Caco-2 (cell line): ENCODE measurements at places on chromosomes 3 and 15. TPM values are rescaled to one million over a fixed set of nuclear protein-coding genes. Genes with fewer than 3 reads are reported as not detected.
A peak's percentile ranks its signal among the peaks of the same experiment; 100 is the strongest.

GALNT15 gene
- total RNA-seq = not detected in 2 replicates

DNA sequence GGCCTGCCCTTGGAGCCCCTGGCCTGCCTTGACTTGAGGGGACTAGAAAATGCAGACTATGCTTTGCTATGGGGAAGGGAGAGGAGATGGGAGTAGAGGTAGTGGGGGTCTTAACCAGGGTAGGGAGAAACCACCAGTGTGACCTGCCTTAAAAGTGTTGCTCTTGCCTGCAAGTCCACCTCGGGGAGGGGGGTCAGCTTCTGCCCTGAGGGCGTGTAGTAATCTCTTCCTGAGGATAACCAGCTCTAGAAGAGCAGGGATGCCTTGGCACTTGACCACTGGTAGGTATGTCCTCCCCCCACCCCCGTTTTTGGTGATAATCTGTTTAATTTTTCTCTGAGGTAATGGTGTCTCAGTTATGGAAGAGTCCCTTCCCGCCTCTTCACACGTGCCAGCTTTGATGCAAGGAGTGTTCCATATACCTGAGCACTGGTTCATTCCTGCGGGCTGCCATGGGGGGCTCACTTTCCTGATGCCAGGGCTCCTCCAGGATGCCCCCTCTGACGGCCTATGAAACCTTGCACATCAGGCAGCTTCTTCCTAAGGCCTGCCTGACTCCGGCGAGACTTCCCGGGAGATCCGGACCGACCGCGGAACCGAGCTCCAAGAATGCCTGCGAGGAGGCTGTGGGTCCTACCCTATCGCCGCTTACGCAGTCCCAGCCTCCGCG is 780 bp upstream of the P4HTM start:
- H3K4me1 ChIP-seq = peaks cover 13% of the 10 kb centered on the region
- H3K27ac ChIP-seq = peak overlapping the region; percentile 98
- no peaks in the 10 kb centered on the region for H3K27me3 ChIP-seq

ELL3 gene
- 0.18 TPM in 1 of 2 replicates, not detected in the other for total RNA-seq

GRCh38 chr15:91068966-91069365 is 31.1 kb upstream of the SV2B start:
- H3K27me3 ChIP-seq = no peaks in the 10 kb centered on the region
- no peaks in the 10 kb centered on the region for H3K36me3 ChIP-seq
- H3K4me1 ChIP-seq = no peaks in the 10 kb centered on the region
- no peak overlapping the region for H3K4me3 ChIP-seq
- H3K27ac ChIP-seq = no peak overlapping the region

GRCh38 chr3:131895766-131896165 is 139.0 kb downstream of the CPNE4 start:
- H3K4me3 ChIP-seq = no peak overlapping the region
- no peak overlapping the region for H3K27ac ChIP-seq
- H3K36me3 ChIP-seq = no peaks in the 10 kb centered on the region
- DNase-seq = no peak
- H3K27me3 ChIP-seq = no peaks in the 10 kb centered on the region

GRCh38 chr3:173090492-173090891 is 50.5 kb downstream of the SPATA16 start:
- H3K27ac ChIP-seq = no peak overlapping the region
- no peaks in the 10 kb centered on the region for H3K36me3 ChIP-seq
- H3K4me3 ChIP-seq = no peak overlapping the region
- DNase-seq = no peak
- no peaks in the 10 kb centered on the region for H3K4me1 ChIP-seq
